GM12892 (cell line): ENCODE measurements at places on chromosomes 5 and 9.

DNA sequence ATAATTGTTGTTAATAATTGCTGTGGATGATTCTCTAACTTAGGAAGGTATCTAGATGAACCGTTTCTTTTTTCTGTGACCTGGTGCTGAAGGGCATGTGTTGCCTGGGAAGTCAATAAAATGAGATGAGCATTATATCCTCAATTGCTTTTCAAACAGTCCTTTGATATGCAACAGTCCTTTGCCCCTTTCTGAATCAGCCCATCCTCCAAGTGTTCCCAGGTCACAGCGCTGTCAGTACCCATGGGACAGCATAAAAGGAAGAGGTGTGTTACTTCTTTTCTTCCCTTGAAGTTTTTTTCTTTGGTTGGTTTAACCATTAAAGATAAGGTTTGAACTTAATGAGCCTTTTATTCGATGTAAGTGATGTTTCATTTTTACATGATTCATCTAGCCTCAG is 651.8 kb downstream of the SEMA5A start:
- no peak for DNase-seq

GRCh38 chr9:96293498-96294158 is 8.3 kb downstream of the HSD17B3 start:
- no peak for DNase-seq

DNA sequence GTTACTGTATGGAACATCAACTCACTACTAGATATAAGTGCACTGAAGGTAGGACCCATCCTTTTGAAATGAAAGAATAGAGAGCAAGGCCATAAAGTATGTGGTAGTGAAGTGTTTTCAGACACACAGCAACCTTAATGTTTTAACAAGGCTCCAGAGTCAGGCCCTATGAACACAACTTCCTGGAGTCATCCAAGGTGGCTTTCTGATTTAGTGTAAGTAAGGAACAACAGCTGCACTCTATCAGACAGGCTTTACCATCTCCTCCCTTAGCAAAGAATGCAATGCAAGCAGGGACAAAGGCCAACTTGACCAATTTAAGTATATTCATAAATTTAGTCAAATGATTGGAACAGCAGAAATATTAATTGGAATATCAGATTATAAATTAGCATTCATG is 90.1 kb downstream of the MPDZ start:
- DNase-seq, result no peak

DNA sequence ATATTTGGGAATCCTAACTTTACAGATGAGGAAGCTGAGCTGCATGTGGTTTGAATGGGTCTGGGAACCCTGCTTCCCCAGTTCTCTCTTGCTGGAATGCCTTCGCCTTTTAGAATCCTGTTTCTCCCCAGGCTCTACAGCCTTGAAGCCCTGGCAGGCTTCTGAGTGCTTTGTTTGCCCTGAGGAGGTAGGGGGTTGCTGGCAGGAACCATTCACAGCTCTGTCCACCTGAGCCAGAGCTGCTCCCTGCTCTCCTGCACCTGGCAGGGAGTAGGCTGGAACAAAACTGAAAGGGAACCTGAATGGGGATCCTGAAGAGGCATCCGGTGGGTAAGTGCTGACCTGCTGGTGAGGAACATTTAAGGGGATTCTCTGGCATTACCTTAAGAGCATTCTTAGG is 33.0 kb downstream of the KIF4B start:
- no peak for DNase-seq

- no peak for DNase-seq
These were observed 51.1 kb upstream of the ORM1 start for GRCh38 chr9:114271556-114272510.

- no peak for DNase-seq
These were observed 14.8 kb upstream of the DMRT1 start for GRCh38 chr9:826500-827280.

DNA sequence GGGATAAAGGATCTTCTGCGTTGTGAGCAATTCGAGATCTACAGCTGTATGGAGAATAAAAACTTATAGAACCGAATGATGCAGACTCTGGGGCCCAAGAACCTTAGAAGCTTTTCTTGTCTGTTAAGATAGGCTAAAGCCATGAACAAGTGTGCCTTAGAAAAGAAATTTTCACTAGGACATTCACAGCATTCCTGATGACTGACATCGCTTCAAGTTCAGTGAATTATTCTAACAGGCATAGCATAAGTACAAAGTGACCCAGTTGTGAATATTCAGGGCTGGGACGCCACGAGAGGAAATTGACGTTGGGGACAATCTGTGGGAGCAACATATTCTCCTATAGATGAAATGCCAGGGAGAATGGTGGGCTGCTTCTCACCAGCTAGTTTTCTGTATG is 32.0 kb upstream of the PANK3 start:
- DNase-seq, result no peak

DNA sequence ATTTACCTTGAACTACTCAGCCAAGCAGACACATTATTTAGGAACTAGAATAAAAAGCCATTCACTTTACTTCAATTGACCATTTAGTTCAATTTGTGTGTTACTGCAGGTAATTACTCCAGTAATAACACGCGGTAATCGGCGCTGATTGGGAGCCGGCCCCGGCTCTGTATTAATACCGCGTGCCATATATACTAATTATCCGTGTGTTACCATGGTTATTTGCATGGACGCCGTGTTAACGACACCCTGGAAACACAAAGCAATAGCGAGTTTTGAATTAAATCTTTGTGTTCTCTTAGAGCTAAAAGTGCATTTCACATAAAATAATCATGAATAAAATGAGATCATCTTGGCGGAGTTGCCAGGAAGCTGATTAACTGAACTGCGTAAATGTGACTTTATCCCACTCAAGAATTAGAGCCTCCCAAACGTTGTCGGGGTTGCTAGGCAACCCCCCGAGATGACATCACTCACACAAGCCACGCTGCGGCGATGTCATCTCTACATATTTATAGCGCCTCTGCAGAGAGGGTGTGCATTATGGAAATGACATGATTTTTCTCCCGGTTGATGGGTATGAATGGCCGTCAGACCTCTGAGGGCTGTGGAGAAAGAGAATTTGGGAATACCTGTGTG is 41.4 kb upstream of the RNU6ATAC start:
- no peak for DNase-seq

GRCh38 chr5:76960004-76960625 is 7.3 kb downstream of the CRHBP start:
- DNase-seq, result no peak

DNA sequence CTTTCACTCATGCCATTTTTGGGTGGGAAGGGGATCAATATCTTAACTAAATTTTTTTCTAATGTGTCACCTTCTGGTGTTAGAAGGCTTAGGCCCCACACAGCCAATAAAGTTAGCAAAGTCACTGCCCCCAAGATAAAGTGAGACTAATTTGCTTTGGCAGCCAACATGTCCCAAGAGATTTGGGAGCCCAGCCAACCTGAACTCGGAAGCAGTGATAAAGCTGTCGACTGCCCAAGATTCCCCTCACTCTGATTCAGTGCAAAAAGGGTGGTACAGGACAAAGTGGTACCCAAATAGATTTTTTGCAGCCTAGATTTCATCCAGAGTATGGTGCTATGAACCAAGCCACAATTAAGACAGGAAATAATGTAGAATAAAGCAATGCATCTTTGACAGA is 572.5 kb upstream of the ARRDC3 start:
- no peak for DNase-seq

- no peak for DNase-seq
These were observed 214.4 kb upstream of the ELL2 start for GRCh38 chr5:96176022-96176421.

DNA sequence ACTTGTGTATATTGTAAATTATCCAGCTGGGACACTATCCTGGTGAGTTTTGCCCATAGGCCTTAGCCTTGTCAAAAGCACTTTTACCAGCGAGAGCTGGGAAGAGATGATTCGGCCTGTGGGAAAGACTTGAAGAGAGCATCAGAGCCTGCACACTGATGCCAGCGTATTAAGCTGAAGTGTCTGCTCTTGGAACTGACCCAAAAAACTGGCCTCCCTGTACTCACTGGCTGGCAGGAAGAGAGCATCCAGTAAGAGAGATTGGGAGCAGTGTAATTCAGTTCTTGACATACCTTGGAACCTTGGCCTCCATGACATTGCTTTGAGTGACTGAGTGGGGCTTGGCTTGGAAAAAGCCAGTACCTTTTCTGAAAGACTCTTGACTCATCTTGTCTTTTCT is 73.7 kb downstream of the ZNF462 start:
- DNase-seq, result no peak

DNA sequence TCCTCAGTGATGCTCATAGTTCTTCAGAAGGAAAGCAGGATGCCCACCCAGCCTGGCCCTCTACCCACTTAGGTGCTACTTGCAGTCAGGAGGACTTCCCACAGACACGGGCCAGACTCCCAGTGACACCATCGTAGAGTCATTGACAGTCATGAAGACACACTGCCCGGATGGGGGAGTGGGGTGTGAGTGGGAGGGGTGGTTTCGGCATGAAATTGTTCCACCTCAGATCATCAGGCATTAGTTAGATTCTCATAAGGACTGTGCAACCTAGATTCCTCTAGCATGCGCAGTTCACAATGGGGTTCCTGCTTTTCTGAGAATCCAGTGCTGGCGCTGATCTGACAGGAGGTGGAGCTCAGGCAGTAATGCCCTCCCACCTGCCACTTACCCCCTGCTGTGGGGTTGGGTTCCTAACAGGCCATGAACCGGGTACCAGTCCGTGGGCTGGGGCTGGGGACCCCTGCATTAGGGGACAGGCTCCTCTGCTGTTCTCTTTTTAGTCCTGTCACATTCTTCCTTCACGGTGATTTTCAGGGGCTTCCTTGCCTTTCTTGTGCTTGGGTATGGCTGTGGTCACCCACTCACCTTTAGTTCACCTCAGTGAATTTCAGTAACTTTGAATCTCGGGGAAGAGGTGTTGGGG is 88.2 kb upstream of the ANKRD55 start:
- DNase-seq, result no peak

GRCh38 chr9:130973686-130974281 is 34.7 kb upstream of the FIBCD1 start:
- no peak for DNase-seq

DNA sequence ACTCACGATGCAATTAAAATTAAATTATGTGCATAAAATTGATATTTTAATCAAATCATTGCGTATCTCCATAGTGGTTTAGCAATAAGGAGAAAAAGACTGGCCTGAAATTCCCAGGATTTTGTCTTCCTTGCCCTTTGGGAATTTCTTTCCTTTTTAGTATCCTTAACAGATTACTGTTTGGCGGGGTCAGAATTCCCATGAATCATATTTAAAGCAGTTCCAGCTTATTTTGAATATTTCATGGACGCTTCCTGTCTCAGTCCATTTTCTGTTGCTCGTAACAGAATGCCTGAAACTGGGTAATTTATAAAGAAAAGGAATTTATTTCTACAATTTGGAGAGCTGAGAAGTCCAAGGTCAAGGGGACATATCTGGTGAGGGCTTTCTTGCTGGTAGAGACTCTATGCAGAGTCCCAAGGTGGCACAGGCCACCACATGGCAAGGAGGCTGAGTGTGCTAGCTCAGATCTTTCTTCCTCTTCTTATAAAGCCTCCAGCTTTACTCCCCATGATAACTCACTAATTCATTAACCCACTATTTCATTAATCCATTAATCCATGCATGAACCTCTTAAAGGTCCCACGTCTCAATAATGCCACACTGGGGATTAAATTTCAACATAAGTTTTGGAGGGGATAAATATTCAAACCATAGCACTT is 37.8 kb downstream of the CDH6 start:
- DNase-seq, result no peak

DNA sequence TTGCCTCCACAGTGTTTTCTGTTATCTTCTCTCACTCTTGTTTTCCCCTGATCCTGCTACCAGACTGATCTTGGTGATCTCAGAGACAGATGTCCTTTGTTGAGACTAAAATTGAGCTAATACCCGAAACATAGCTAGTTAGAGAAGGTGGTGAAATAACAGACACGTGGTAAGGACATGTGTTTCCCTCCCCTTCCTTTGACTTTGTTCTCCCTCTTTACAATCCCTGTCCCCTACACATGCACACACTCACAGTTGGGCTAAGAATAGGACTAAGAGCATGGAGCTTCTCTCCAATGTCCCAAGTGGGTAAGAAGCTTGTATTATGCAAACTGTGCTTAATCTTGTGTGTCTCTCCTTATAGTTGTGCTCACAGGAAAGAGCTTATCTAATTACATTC is 1603.0 kb upstream of the C9orf72 start:
- DNase-seq, result no peak

- no peak for DNase-seq
These were observed 78.5 kb downstream of the MYO10 start for GRCh38 chr5:16857635-16858034.

DNA sequence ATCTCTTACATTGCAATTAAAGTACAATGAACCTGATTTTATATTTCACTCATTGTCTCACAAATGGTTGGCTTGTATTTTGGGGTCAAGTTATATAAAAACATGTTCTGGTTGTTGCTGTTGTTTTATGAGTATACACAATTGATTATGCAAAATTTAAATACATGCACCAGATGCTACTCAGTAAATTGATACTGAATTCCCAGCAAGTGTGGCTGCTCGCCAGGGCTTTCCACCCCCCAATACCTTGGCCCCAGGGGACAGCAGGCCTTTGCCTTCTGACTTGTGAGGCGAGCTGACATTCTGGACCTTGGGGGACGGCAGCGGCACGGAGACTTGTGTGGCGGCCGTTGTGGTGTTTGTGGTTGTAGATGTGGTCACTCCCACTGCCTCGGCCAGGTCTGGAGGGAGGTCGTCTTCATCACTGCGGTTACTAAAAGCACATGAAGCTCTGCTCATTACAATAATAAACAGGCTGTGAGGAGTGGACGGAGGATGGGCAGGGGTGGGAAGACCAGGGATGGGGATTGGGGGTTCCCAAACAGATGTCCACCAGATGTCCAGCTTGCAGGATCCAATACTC is 27.0 kb upstream of the FRRS1L start:
- no peak for DNase-seq

GRCh38 chr5:28374492-28374967 is 1336.1 kb upstream of the CDH9 start:
- DNase-seq, result no peak

GRCh38 chr9:19457693-19458009 is 48.8 kb downstream of the ACER2 start:
- DNase-seq, result no peak

DNA sequence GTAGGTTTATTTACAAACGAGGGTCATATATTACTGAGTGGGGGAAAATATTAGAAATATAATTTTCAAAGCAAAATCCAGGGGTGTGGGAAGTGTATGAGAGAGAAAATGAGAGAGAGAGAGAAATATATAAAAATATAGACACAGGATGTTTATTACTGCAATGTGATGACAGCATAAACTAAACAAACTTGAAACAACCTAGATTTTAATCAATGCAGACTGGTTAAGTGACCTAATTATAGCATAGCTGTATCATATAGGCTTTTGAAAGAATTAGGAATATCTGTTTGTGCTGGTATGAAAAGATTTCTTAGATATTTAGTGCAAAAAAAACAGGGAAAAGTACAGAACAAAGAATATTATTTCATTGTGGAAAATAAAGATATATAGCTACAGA is 280.5 kb downstream of the ACTL7B start:
- no peak for DNase-seq

GRCh38 chr5:58641533-58641932 is 58.7 kb downstream of the RAB3C start:
- DNase-seq, result no peak
